Myocyte (in vitro differentiated cells): ENCODE measurements at places on chromosomes 1 and 21. TPM values are rescaled to one million over a fixed set of nuclear protein-coding genes. Genes with fewer than 3 reads are reported as not detected.

Gene HES2
- 12.5 and 24.4 TPM in 2 replicates for total RNA-seq

Gene SERTAD4
- total RNA-seq = 0.05 TPM in 1 of 2 replicates, not detected in the other

Gene NCMAP
- not detected in 2 replicates for total RNA-seq

Gene LCE2D
- total RNA-seq = not detected in 2 replicates

Gene AADACL4
- not detected in 2 replicates for total RNA-seq

Gene FAM72A
- total RNA-seq = 0.21 and 2.5 TPM in 2 replicates
